CD4-positive, alpha-beta memory T cell (primary cell): ENCODE measurements at places on chromosomes 4 and X.

GRCh38 chrX:35289952-35290351 is 347.4 kb downstream of the FAM47B start:
- no peak for DNase-seq

DNA sequence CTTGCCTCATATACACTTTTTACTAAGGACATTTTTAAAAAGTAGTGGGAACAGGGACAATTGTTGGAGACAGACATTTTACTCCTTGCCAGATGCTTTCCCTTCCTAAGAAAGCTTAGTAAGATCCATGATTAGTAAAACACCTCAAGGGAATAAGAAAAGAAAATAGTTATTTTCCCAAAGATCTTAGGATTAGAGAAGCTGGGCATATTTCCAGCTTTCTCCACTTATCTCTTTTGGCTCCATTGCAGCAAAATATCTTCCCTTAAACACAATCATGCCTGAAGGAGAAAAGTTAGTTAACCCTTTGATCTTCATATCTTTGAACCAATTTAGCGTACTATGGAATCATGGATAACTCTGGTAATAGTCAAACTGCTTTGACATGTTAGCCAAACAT is 257.9 kb downstream of the PCDH18 start:
- DNase-seq, result no peak

- DNase-seq, result no peak
Measured at GRCh38 chr4:110663738-110664444, 41.0 kb upstream of the PITX2 start.

GRCh38 chrX:17459008-17459611 is 84.1 kb downstream of the NHS start:
- DNase-seq, result no peak
